ENCODE measurements at places on chromosomes 2 and 18.

- no peak for DNase-seq
Observed at GRCh38 chr2:132419941-132420340, 3.3 kb downstream of the GPR39 start.

GRCh38 chr18:74137920-74138538 is 9.6 kb downstream of the FBXO15 start:
- DNase-seq: no peak

- peak; percentile 18 for DNase-seq
Observed at GRCh38 chr2:241507430-241508239, 749 bp downstream of the STK25 start.

DNA sequence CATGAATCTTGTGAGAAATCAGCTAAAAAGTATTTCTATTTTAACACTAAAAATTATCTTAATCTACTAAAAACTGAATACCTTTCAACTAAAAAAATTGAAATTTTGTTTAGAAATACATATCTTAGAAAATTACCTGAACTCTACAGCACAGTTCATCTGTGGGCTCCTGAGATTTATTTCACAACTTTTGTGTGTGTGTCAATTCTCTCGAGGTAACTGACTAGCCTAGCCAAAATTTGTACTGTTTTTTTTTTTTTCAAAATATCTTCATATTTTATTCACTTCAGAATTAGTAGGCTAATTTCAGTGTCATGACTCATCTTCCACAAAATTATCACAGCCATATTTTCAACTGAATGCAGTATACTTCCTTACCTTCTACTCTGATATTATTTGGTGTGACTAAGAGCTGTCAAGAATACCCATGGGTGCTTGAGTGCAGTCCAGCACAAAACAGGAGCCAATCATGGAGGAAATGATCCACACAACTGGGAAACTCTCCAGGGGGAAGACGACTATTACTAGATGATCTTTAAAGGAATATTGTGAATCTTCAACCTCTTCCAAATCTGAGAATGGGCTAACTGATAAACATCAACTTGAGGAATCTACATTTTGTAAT is 174.6 kb downstream of the ZNF385B start:
- no peak for DNase-seq

- no peak for DNase-seq
Observed at GRCh38 chr2:233354971-233355574, 779 bp downstream of the DGKD start.

DNA sequence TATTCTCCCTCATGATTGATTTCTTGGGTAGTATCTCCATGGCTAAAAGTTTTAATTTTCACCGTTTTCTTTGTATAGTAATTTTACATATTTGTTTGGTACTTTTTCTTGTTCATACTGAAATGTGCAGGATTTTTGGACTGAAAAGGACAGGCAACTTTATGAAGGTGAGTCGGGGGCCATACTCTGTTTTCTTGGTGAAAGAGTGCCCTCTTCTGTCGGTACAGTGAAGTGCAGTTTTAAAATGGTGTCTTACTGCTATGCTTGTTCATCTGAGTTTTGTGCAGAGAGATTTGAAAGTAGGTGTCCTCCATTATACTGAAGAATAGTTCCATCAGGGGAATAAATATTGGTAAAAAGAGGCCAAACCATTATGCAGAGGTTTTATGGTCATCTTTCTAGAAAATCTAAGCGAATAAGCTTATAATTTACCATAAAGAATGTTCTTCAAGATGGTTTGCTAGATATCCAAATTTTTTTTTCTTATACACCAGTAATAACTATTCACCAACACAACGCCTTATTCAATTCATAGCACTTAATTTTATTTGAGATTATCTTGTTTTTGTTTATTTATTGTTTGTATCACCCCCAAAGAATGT is 8.7 kb upstream of the SERPINB13 start:
- no peak for DNase-seq

DNA sequence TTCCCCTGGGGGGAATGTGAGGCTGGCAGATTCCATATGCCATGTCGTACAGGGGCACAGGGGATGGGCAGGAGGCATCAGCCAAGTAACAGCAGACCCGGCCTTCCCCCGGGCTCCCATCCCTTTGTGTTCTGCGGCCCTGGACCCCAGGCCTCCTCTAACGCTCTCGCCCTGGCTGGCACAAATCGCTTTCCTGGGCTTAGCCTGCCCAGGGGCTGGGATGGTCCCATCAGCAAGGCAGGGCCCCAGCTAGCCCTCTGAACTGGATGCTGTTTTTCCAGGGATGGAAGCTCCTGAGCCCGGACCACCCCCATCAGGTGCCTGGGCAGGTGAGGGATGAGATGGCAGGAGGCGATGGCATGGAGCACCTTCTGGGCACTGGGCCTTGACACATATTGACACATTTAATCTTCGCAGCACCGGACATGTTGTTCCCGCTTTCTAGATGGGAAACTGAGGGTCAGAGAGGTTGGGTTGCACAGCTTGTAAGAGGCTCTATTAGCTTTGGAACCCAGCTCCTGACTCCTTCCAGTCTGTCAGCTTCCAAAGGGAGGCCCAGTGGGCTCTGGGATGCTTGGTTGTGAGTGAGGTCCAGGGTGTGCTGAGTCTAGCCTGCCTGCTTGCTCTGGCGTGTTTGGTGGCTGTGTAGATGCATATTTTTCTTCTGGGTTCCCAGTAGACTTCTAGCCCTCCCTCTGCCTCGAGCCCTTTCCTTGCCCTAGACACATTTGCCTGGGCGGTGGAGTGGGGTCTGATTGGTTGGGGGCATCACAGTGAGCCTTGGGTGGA is 40.3 kb downstream of the GLI2 start:
- no peak for DNase-seq

GRCh38 chr18:34315591-34316352 is 91.1 kb upstream of the NOL4 start:
- DNase-seq: no peak

GRCh38 chr2:192357217-192357616 is 162.5 kb upstream of the TMEFF2 start:
- no peak for DNase-seq

- no peak for DNase-seq
Observed at GRCh38 chr2:224211181-224211480, 172.0 kb upstream of the SERPINE2 start.

DNA sequence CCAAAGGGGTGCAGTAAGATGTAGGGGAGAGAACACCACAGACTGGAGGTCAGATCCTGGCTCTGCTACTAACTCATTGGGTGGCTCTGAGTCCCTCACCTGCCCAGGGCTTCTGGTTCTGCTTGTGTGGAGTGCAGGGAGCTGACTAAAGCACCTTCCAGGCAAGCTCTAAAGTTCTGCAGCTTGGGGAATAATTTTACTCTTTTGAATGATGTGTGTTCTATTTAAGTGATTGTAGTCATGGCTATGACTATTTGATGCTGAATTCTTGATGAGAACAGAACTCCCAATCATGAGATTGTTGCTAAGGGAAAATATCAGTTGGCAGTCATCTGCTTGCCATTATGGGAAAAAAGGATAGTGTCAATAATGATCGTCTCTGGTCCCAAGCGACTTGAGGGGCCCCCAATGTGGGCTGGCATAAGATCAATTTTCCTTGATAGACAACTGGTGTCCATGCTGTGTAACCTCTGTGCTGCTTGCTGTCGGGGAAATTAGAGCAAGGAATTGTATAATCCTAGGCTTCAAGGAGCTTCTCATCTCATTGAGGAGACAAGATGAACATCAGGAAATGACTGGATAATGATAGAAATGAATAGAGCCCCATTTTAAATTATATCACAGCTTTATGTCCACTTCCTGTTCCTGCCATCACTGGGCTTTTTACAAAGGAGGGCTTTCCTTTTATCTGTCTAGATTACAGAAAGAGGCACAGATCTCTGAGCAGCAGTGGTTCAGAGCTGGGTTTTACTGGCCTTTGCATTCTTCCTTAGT is 131.7 kb downstream of the SLC4A3 start:
- DNase-seq: no peak

GRCh38 chr2:219947575-219947974 is 320.1 kb downstream of the SLC4A3 start:
- DNase-seq: no peak

DNA sequence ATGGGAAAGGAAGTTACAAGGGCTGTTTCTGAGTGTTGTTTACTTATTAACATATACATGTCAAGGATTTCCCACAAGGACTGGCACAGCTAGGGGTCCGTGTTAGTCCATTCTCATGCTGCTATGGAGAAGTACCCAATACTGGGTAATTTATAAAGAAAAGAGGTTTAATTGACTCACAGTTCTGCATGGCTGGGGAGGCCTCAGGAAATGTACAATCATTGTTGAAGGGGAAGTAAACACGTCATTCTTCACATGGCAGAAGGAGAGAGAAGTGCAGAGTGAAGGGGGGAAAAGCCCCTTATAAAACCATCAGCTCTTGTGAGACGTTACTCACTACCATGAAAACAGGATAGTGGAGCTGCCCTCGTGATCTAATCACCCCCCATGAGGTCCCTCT is 128.9 kb upstream of the CELF4 start:
- DNase-seq: no peak

DNA sequence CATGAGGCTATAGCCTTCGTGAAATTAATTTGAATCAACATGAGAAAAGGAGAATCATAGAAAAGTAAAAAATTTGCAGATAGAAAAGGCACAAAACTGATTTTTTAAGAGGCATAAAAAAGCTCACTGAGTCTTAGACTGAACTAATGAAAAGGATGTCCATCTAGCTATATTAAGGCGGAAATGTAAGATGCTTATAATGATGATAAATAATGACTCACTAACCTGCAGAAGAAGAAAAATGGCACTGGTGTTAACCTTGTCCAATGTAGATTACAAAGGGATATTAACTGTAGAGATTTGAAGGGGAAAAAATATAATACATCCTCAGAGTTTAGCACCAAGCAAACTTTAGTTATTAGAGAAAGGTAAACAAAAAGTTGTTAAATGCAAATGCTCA is 1098.0 kb upstream of the DDX18 start:
- DNase-seq: no peak

- no peak for DNase-seq
Observed at GRCh38 chr18:32048507-32049091, 30.0 kb downstream of the RNF125 start.

DNA sequence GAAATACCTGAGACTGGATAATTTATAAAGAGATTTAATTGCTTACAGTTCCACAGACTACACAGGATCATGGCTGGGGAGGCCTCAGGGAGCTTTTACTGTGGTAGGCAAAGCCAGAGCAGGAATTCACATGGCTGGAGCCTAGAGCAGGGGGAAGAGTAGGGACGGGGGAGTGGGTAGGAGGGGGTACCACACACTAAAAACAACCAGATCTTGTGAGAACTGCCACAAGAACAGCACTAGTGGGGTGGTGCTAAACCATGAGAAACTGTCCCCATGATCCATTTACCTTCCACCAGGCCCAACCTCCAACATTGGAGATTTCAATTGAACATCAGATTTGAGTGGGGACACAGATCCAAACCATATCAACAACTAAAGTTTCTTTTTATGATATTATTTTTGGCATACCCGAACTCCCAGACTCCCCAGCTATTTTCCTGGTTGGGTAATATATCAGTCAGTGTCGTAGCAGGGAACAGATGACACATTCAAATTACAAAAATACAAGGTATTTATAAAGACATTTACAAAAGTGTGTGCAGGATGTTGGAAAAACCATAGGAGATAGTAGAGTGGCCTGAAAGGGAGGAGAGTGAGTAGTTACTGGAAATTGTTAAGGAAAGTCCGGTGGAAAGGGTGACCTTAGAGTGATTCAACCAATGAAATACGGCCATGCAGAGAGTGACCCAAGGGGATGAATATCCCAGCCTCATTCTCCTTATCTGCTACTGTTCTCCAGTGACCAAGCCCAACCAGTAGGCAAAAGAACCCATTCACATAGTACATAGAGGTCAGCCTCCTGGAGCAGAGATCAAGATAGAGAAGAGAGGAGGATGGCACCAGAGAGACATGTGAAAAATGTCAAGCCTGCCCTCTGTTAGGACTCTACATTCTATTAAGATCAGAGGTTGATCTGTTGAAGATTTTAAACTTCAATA is 8.8 kb downstream of the RPL37A start:
- no peak for DNase-seq

DNA sequence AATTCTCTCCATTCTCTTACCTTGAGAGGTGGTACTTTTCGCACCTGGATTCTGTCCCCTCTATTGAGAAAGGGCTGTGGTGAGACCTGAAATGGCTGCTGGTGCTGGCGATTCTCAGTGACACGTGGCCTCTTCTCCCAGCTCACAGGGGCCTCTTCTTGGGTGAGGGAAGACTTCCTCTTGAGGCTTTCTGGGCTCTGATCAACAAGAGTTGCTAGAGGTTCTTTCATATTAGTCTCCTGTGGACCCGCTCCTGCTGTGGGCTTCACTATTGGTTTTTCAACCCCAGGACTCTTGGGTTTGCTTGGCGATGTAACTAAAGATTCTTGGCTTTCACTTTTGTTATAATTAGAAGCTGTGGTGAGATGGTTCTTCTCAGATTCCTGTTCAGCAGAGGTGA is 76.3 kb upstream of the DTNB start:
- DNase-seq: no peak

DNA sequence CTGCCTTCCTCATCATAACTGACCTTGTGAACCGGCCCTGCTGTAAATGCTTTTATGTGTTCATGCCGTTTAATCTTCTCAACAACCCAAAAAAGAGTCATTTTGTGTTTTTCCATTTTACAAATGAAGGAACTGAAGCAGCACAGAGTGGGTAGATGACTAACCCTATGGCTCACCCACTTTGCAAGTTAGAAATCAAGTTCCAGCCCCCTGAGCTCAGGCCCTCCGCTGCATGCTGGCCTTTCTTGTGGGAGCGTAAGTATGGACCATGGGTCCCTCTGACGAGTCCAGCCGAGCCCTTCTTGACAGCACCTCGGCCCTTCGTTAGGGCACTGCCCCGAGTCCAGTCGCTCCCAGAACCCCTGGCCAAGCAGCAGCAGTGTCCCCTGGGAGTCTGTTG is 194.6 kb downstream of the GLI2 start:
- DNase-seq: no peak

- DNase-seq: no peak
Observed at GRCh38 chr2:232533944-232534710, 5.4 kb upstream of the CHRNG start.

GRCh38 chr2:7444626-7445025 is 527.4 kb downstream of the RNF144A start:
- no peak for DNase-seq

Measured in activated CD4-positive, alpha-beta T cell treated with anti-CD3 and anti-CD28 coated beads for 1 hour (primary cell).